ENCODE measurements at places on chromosomes 16 and 17. TPM values are rescaled to one million over a fixed set of nuclear protein-coding genes. Genes with fewer than 3 reads are reported as not detected.

Gene MRTFB
- polyA plus RNA-seq: 41.3 TPM

Gene ATXN2L
- polyA plus RNA-seq: 171 TPM

Gene EVPL
- polyA plus RNA-seq: 24.7 TPM

Gene KRT13
- polyA plus RNA-seq: 0.93 TPM

Gene SMIM36
- polyA plus RNA-seq: not detected

Gene PRSS27
- polyA plus RNA-seq: 2.3 TPM

- no peak for DNase-seq
Observed at GRCh38 chr17:21523497-21524210, 147.5 kb downstream of the KCNJ12 start.

- DNase-seq: peak; percentile 34
Observed at GRCh38 chr17:32928586-32929535, 908 bp downstream of the TMEM98 start.

DNA sequence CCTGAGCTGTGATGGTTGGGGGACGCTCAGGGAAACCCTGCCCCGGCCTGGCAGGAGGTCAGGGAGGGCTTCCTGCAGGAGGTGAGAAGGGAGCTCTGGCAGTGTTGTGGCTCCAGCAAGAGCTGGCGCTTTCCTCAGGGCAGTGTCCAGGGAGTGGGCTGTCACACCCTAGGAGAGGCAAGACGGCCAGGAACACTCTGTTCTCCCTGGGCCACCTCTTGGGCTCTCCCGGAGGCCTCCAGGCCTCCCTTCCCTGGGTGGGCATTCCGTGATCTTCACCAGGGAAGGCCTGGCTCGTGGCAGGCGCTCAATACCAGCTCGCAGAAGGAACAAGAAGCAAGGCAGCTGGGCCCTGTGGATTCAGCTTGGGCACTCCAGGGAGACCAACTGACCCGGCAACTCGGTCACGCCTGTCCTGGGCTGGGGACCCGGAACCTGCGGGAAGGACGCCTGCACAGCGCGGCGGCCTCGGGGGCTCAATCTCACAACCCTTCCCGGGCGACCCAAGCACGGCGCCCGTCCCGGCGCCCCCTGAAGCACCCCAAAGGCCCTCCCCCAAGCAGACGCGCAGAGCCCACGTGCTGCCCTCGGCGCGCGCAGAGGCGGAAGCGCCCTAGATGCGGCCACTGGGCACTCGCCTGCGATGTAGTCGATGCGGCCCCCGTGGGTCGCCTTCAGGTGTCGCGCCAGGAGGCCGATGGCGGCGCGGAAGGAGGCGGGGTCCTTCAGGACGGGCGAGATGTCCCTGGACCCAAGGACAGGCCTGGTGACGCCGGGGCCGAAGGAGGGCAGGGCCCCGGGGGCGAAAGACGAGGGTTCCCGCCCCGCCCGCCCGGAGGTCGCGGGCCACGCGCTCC lies 588 bp downstream of the APRT start:
- DNase-seq: no peak

DNA sequence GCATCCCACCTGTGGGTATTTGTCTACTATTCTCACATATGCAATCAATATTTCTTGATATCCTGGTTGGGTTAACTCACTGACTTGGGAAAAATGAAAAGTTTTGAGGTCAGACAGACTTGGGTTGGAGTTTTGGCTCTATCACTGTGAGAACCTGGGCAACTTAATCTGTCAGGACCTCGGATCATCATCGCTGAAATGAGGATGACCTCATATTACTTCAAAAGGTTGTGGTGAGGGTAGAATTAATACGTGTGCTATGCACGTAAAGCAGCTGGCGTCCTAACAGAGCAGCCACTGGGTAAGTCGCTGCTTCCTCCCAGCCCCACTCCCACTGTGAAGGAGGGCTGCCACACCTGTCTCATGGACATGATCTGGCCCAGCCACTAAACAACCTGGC lies 57.3 kb downstream of the COG7 start:
- DNase-seq: no peak

DNA sequence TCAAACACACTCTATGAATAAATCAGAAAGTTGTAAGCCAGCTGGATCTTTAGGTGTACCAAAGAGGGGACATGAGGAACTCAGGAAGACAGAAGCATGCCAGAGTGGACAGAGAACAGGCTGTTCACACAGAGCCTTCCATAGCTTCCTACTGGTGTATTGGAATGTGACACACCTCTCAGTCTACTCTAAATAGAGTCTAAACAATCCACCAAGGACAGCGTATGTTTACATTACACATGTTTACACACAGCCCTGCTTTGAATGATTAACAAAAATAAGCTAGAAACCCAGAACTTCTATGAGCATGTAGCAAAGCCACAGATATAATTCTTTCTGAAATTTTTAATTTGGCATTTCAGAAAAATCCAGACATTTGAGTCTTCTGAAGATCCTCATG lies 1279.0 kb upstream of the CDH8 start:
- no peak for DNase-seq

- no peak for DNase-seq
Observed at GRCh38 chr17:45087504-45087975, 26.4 kb downstream of the NMT1 start.

- DNase-seq: no peak
Observed at GRCh38 chr17:66355510-66355909, 53.1 kb downstream of the PRKCA start.

DNA sequence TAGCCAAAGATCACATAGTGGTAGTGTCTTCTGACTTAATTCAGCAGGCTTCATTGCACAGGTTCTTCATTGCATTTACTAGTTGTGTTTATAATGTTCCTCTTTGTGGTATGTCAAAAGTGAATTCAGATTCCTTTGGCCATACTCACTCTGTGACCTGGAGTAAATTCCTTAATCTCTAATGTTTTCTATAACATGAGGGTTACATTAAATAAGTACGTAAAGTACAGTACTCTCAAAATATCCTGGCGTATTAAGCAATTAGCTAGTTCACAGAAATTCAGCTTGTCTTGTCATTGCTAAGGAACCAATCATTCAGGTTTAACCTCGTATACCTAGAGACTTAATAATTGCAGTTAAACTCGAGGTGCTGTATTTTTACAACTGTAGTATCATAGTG lies 4.2 kb downstream of the RPS6KB1 start:
- DNase-seq: no peak

- no peak for DNase-seq
Observed at GRCh38 chr16:71259086-71259485, 28.6 kb upstream of the HYDIN start.

- no peak for DNase-seq
Observed at GRCh38 chr17:41985919-41986318, 19.3 kb downstream of the CNP start.

DNA sequence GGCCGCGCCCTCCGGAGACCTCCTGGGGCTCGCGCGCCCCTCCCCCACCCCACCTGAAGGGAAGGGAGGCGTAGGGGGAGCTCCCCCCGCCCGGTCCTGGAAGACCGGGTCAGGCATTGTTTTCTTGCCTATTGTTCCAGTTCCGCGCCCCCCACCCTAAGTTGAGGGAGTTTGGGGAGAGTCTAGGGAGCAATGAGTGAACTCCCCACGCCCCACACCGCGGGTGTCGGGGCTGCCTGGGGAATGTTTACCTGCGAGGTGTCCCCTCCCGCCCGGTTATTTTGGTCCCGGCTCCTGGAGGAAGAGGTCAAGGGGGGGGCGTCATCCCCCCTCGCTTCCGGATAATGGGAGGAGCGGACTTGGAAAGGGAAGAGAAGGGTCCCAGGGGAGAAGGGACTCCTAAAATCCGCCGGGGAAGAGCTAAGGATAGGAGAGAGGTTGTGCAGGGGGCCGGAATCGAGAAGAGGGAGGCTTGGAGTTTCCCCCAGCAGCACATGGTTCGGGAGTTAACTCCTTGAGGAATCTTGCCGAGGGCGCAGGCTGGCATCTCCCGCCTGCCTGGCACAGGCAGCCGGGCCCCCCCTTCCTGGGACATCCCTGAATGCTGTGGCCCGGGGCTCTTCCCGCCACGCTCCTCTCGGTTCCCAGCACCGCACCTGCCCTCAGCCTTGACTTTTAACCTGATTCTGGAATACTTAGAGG lies 881 bp downstream of the MLLT6 start:
- no peak for DNase-seq

- no peak for DNase-seq
Observed at GRCh38 chr16:17205279-17206211, 265.2 kb downstream of the XYLT1 start.

DNA sequence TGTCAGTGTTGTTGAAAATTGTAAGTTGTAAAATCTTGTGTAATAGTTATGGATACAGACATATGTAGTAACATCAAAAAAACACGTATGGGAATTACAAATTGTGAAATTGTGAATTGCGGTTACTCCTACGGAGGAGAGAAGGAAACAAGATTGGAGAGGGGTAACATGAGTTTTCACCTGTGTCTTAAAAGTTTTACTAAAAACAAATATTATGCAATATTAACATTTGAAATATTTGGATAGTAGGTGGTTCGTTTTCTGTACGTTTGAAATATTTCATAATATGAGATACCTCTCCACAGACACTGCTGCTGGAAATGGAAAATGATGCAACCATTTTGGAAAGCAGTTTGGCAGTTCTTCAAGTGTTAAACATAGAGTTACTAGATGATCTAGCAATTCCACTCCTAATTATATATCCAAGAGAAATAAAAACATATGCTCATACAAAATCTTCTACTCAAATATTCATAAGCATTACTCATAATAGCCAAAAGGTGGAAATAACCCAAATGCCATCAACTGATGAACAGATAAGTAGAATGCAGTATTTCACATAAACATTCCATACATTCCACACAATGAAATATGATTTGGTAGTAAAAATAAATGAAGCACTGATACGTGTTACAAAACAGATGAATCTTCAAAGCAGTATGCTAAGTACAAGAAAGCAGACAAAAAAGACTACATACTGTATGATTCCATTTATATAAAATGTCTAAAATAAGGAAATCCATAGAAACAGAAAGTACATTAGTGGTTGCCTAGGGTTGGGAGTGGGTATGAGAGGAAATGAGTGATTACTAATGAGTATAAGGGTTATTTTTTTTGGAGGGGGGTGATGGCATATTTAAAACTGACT lies 40.7 kb upstream of the ABCA10 start:
- no peak for DNase-seq

DNA sequence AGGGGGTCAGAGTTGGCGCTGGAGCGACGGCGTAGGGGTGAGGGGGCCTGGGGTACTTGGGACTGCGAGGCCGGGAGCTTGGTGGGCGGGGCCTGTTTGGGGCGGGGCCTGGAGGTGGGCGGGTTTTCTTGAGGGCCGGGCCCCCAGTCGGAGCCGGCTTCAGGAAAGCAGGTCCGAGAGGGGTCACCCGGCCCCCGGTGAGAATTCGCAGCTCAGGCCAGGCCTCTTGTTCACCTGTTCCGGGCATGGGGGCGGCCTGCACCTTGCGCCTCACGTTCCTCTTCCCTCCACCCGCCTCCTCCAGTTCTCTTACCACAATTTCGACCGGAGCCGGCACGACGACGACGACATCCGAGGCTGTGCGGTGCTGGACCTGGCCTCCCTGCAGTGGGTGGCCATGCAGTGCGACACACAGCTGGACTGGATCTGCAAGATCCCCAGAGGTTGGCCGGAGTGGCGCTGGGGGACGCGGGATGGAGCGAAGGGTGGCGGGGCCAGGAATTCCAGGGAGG lies 52.5 kb downstream of the MRC2 start:
- no peak for DNase-seq

DNA sequence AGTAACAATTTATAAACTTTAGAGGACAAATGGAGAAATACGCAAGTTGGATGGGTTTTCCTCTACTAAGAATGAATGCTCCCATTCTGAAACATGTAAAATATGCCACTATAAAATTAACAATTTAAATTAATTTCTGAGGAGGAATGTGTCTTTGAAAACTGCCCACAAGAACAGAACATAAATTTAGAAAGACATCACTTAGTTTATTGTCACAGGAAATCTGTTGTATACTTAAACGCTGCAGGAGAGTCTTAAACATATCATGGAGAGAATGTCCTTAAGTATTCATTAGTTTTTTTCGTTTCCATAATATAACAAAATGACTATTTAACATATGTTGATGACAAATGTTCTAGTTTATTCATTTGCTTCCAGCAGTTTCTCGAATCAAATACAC lies 29.6 kb downstream of the USP32 start:
- DNase-seq: no peak

- no peak for DNase-seq
Observed at GRCh38 chr17:8117367-8117979, 841 bp downstream of the ALOXE3 start.

GRCh38 chr16:51313198-51313597 lies 162.1 kb upstream of the SALL1 start:
- no peak for DNase-seq

Data from left renal cortex interstitium (tissue), 4 donors.